Activated T-cell treated with anti-CD3 and anti-CD28 coated beads, Interleukin-2, amount 50 U/mL, for 72 hours (primary cell): ENCODE measurements at places on chromosomes 3 and 15.

DNA sequence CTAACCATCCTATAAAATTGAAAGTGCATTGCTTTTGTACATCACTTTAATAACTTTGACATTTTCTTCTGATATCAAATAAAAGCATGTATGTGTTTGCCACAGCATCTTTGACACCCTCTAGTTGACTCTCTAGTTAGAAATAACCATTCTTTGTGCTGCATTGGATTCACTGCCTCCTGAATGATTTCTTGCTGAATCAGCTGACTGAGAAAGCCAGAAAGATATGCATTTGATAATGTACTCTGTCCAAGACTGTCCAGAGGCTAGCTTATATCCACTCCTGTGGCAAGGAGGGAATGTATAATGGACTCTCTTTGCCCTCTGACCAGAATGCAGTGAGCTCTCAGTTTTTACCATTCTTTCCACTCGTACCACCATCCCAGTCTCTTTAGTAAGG is 6.2 kb downstream of the RAB11A start:
- DNase-seq: no peak

DNA sequence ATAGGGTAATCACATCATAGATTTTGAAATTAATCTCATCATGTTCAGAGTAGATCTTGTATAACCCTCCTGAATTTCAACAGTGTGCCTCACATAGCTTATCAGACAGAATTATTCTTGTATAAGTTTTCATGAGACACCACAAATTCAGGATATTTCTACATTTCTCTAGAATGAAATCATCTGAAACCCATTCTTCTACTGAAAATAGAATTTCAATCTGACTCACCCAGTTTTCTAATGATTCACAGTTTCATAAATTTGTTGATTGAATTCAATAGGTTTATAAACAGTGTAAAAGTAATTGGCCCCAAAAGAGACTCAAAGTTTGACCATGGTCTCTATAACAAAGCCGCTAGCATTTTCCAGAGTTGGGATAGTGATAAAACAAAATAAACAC is 1082.6 kb upstream of the EPHA6 start:
- no peak for DNase-seq

DNA sequence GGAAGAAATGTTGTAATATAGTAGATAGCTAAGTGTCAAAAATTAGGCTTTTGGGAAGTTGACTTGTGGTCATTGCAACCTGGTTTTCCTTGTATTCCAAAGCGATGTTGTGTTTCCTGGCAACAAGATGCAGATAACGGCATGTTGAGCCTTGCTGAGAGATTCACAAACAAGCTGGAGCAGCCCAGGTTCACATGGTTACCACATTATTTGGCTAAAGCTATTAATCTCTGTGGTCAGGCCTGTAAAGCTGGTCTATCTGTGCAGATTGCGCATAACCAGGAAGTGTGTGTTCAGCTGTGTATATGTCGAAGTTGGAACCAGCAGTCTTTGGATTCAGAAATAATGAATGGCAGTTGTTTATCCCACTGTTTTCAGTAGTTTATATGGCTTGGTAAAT is 6.6 kb downstream of the TIPARP start:
- DNase-seq: no peak

DNA sequence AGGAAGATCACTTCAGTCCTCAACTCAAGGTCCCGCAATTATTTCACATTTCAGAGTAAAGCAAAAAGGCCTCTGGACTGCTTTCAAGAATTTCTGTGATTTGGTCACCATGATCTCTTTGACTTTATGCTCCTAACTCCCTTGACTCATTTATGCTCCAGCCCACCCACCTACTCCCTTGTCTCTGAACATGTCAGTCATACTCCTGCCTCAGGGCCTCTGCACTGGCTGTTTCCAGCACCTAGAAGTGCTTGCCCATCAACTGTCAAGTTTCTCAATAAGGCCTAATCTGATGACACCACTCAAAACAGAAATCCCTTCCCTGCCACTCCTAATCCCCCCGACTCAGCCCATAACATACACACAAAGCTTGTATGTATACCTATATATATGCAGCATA is 36.1 kb upstream of the CSPG5 start:
- no peak for DNase-seq

DNA sequence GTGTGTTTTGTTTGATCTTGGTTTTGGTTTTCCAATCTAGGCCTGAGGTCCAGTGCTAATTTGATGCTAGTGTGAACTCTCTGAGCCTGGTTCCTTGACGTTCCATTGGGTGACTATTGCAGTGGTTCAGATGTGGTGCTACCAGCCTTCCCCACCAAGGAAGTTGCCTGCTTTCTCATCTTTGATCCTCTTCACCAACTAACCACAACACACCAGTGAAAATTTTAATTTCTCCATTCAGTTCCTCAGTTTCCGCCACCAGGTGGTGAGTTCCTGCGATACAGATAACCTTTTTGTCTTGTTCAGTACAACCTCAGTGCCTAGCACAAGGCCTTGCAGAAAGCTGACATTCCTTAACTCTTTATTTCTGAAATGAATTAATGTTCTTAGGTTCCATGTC is 337.4 kb upstream of the TPRG1 start:
- DNase-seq: no peak

DNA sequence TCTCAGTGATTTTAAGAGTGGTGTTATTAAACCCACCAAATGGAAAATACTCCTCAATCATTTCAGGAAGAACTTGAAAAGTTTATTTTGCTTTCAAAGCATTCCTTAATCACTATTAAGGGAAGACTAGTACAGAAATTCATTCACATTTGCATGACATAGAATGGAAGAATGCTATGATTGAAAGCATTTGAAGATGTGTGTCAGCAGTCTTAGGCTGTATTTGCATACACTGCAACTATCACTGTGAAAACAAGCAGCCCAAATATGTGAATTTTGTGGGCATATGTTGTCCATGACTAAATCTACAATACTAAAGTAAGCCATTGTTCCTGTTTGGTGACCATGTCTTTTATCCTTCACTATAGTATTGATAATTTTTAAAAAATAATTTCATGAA is 95.8 kb downstream of the CNTN3 start:
- DNase-seq: no peak

DNA sequence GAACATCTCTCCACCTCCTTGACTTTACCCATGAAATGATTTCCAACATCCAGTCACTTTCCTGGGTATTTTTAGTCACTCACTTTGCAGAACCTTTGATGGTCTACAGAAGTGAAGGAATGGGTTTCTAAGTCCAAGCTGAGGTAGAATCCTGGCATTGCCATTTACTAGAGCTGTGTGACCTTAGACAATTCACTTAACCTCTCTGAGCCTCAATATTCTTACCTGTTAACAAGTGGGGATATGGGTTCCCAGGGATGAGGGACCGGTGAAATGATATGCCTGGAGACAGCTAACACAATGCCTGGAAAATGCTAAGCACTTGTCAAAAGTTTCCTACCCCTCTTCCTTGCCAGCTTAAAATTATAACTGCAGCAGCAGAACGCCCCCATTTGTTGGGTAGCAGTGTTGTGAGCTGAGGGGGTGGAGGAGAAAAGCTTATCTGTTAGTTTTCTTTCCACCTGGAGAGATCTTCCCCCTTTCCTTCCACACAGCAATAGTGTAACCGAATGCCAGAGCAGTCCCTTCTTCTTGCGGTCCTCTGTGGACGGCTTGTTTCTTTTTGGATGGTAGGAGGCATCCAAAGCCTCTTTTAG is 319.2 kb upstream of the LRRFIP2 start:
- DNase-seq: no peak

DNA sequence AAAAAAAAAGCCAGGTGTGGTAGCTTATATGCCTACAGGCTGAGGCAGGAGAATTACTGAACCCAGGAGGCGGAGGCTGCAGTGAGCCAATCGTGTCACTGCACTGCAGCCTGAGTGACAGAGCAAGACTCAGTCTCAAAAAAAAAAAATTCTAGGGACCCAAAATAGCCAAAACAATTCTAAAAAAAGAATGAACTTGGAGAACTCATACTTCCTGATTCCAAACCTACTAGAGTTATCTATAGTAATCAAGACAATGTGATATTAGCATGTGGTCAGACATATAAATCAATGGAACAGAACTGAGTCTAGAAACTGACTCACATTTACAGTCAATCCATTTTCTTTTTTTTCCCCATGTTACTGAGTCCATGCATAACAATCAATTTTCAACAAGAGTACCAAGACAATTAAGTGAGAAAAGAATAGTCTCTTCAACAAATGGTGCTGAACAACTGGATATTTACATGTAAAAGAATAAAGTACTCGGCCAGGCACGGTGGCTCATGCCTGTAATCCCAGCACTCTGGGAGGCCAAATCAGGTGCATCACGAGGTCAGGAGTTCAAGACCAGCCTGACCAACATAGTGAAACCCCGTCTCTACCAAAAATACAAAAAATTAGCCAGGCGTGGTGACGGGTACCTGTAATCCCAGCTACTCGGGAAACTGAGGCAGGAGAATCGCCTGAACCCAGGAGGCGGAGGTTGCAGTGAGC is 11.9 kb downstream of the PRKAR2A start:
- no peak for DNase-seq
